Astrocyte of the spinal cord (primary cell): ENCODE measurements at places on chromosomes 13 and 19.

- no peak for DNase-seq
These were observed 33.7 kb downstream of the INTS6 start for GRCh38 chr13:51419001-51419636.

DNA sequence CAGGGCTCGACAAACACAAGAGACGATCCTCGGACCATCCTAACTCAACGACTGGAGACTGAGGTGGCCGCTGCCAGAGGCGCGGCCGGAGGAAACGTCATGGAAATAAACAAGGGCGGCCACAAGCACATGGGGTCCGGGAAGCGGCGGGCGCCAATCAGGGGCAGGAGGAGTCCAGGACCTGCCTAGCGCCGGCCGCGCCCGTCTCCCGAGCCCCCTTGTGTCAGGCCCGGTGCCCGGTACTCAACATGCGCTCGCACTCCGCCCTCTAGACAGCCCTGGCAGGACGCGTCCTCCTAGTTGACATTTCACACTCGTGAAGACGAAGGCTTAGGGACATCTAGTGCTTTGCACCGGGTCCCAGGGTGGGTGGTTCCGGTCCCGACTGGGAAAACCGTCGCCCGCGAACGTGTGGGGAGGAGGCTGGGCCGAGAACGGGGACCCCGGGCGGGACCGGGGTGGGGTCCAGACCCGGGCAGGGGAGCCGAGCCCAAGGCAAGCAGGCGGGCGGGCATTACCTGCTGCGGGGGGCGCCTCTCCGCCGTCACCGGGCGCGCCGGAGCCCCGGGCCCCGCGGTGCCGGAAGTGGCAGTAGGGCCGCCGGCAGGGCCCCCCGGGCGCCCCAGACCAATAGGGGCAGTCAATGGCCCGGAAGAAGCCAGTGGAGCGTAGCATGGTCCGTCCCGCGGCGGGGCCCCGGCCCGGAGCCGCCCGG lies 442 bp downstream of the REXO1 start:
- peak; percentile 39 for DNase-seq

DNA sequence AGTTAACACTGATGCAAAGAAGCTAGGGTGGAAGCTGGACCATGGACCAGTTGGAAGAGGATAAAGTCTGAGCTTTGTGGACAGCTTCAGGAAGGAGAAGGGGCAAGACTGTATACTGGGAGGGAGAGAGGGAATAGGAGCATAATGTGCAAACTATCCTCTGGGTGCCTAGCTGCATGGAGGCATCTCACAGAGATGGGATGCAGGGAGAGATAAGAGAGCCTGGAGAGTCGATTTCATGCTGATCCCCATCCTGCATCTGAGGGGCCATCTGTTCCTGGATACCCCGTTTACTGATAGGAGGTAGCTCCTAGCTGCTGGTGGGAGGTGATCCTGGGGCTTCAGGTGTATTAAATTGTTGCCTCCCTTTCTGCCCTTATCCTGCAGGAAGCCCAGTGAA lies 8.8 kb downstream of the CYP4F3 start:
- no peak for DNase-seq

- no peak for DNase-seq
These were observed 179.1 kb downstream of the RBM26 start for GRCh38 chr13:79226938-79227337.

GRCh38 chr19:45443462-45444317 lies 20.0 kb upstream of the ERCC1 start:
- DNase-seq = peak; percentile 85

DNA sequence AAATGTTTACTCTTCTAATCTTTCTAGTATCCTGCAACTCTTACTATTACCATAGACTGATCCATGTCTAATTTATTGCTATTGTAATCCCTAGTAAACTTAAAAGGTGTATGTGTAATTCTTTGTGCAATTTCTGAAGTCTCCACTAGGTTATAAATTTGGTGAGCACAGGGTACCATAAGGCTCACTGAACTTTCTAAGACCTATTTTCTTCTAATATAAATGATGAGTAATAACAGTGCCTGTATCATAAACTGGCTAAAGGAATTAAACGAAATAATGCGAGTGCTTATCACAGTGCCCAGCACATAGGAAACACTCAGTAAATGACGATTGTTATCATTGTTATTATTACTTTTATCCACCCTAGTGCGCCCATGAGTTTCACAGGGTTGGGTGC lies 119.1 kb downstream of the KLF12 start:
- DNase-seq = no peak

- DNase-seq = no peak
These were observed 53.3 kb downstream of the SOX21 start for GRCh38 chr13:94658926-94659597.
